Amniotic epithelial cell (primary cell): ENCODE measurements at places on chromosomes 2 and 18.

GRCh38 chr2:167133614-167134013 is 245.3 kb downstream of the XIRP2 start:
- DNase-seq = no peak

- no peak for DNase-seq
These were observed 3.7 kb upstream of the CEBPZOS start for GRCh38 chr2:37192551-37192950.

- peak; percentile 30 for DNase-seq
These were observed 117.8 kb downstream of the WDSUB1 start for GRCh38 chr2:159168707-159169106.

GRCh38 chr2:3500326-3500899 is 18.9 kb downstream of the ADI1 start:
- DNase-seq = no peak

DNA sequence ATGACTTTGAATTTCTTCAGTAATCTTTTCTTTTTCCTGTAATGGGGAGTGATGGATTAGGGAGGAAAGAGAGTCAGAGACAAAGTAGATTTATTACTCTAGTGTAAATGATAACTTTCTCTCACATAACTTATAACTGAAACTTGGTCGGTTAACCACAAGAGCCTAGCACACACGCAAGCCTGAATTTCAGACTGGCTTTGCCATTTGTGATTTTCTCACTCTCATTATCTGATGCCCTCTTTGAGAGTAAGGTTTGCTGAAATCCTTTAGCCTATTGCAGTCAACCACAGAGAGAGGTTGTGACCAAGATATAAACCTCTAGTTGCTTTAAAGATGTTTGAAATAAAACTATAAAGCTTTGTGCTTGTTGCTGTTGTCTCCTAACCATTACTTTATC is 117.9 kb upstream of the NETO1 start:
- DNase-seq = no peak

DNA sequence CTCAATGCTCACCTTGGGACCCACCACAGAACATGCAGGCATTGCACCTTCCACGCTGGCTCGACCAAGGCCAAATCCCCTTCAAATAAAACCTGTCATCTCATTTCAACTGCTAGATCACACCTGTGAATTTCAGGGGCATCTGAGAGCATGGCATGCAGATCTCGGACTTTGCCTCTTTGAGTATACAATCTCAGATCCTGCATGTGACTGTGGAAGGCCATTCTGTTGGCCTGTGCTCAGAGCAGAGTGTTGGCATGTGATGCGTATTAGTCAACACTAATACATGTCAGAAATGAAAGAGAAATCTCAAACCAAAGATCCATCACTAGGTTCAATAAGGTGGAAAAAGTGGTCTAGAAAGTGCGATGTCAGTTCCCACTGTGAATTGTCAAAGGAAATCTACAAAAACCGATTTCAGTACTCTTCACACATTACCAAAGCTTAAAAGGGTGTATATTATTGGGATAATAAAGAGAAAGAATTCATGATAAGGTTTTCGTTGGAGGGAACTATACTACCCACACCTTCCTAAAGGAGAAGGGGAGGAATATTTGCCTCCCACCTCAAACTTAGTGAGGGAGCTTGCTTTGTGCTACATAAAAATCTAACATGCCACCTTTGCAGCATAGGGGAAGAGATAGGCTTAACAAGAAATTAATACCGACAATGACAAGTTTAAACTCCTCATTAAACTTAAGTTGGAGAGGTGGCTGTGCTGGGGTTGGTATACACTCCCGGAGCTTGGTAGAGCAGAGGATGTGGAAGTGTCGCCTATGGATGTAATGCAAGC is 7.8 kb downstream of the XDH start:
- no peak for DNase-seq

DNA sequence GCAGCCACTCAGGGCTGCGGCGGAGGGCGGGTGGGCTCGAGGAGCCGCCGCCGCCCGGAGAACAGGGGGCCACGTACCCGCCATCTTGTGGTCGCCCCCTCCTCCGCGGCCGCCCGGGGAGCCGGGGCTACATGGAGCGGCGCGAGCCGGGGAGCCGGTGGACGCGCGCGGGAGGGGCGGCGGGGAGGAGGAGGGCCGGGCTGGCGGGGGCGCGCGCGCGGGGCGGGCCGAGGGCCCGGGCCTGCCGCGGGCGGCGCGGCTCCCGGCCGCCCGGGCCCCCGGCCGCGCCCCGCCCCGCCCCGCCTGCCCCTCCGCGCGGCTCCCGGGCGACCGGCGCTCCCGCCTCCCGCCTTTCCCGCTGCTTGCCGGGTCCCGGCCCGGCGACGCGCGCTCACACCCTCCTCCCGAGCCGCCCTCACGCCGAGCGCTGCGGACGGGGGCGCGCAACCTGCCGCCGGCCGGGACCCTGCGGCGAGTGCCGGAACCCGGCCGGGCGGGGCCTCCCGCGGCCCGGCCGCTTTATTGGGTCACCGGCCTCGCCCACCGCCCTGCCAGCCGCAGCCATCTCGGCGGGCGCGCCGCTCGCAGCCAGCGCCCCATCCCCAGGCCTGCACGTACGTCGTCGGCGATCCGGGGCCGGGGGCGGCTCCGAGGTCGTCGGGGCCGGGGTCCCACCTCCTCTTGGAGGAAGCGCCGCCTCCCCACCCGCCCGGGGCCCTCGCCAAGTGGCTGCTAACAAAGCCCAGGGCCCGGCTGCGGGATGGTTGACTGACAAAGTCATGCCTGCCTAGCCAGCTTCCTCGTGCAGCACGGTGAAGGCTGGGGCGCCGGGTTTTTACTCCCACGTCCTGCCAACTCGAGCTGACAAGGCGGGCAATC is at the start of gene PPP4R1:
Gene PPP4R1 (minus strand): TSS at position 159 of the 879 bp plus-strand sequence. CDS start 75 bp downstream, at position 84.
- DNase-seq = peak; percentile 63

DNA sequence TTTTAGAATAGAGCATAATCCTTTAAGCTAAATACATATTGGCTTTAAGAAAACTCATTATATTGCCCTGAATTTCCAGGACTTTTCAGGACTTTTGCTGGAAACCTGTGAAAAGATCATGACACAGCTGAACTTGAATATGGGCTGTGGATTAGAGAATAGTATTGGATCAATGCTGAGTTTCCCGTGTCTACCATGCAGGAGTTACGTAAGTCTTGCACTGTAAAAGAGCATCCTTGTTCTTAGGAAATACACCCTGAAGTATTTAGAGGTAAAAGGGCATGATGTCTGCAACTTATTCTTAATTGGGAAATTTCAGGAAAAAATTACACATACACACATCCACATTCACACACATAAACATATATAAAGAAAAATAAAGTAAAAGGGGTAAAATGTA is 82.1 kb downstream of the ZFP36L2 start:
- DNase-seq = peak; percentile 54

DNA sequence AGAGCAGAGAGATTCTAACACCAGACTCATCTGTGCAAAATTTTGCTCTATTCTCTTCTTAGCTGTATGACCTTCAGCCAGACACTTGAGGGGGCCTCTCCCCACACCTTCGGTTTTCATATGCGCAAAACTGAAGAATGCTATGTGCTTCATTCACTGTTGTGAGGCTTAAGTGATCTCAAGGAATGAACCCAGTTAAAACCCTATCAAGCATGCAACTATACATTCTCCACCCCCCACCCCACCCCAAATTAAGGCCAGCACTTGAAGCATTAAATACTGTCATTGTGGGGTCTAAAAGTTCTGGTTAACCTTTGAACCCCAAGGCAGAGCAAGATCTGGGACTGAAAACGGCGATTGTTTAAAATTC is 10.0 kb downstream of the PCARE start:
- DNase-seq = no peak

DNA sequence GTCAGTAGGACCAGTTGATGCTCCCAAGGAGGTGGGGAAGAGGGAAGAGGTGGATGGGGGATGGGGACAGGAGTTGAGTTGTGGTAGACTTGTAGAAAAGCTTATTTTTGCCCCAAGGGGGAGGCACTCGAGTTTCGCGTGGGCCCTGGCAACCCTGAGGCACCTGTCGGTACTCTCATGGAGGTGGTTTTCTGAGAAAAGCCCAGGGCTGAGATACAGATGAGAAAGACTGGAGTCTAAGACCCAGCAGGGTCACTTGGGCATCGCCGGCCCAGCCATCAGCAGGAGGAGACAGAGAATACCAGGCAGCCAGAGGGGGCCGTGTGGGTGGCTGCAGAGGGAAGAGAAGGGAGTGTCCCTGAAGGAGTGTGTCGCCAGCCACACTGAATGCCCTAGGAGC is 57.7 kb upstream of the HPCAL1 start:
- no peak for DNase-seq

GRCh38 chr2:219997341-219997851 is 370.0 kb downstream of the SLC4A3 start:
- peak; percentile 83 for DNase-seq

- peak; percentile 5 for DNase-seq
These were observed 50.7 kb downstream of the METTL8 start for GRCh38 chr2:171383134-171383533.

DNA sequence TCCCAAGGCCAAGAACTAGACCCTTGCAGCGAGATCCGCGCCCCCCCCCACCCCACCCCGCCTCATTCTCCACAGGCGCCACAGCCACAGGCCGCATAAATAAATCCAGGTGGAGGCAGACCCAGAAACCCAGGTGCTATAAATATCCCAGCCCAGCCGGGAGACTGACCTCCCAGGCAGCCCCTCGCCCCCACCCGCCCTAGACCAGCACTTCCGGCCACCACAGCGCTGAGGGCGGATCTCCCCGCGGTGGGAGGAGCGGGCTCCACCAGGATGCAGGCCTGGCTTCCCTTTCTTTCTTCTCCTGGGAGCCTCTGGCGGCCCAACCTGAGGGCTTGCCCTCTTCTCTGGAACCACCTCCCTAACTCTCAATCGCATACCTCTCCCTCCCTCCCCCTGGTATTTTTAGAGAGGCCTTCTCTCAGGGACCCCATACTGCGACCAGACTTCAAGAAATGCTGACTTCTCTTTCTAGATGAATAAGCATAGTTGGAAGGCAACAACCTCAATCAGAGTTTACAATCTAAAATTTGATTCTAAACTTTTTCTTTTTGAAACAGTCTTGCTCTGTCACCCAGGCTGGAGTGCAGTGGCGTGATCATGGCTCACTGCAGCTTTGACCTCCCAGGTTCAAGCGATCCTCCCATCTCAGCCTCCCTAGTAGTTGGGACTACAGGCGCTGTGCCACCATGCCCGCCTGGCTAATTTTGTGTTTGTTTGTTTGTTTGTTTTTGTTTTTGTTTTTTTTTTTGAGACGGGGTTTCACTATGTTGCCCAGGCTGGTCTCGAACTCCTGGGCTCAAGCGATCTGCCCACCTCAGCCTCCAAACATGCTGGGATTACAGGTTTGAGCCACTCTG is 55.0 kb downstream of the PKDCC start:
- DNase-seq = peak; percentile 52

DNA sequence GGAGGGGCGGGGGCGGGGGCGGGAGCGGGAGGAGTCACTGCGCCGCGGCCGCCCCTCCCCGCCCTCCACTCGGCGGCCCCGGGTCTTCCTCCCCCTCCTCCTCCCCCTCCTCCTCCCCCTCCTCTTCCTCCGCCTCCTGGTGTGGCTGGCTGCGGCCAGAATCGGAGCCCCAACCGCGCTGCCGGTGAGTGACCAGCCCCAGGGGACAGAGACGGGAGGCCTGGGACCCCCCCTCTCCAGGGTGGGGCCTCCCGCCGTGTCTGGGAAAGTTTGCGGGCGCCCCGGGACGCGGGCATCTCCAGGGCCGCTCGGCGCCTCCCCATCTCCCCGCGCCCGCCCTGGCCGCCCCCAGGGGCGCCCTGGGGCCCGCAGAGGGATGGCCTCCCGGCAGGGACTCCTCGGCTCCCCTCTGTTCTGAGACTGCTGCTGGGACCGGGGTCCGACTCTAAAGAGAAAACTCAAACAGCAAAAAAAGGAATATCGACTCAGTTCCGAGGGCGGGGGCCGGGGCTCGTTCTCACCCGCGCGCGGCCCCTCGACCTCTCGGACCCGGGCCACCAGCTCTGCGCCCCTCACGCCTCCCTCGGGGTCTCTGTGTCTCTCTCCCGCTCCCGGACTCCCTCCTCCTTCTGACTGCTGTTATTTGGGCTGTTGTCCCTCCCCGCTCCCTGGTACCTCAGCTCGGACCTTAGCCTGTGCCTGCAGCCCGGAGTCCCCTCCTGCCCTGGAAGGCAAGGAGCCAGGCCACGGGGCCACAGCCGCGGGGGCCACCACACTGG is at the start of gene STON1:
Gene STON1 (plus strand): TSS at position 122 of the 779 bp plus-strand sequence. CDS start 50,480 bp downstream, outside the sequence.
- DNase-seq = peak; percentile 75

DNA sequence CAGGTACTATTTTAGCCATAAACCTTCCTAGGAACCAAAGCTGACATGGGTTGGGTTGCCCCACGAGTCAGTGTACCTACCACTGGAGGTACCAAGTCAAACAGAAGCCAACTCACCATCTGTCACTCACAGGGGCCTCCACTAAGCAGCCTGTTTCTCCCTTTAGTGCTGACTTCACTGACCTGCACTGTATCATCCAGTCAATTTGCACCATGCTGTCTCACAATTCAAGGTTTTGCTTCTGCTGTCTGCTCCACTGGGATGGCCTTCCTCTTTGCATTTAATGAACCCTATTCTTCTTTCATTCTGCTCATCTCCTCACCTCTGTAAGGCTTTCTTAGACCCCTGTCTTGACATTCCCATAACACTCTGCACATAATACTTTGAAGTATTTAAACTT is 47.2 kb downstream of the EIF2AK3 start:
- no peak for DNase-seq

DNA sequence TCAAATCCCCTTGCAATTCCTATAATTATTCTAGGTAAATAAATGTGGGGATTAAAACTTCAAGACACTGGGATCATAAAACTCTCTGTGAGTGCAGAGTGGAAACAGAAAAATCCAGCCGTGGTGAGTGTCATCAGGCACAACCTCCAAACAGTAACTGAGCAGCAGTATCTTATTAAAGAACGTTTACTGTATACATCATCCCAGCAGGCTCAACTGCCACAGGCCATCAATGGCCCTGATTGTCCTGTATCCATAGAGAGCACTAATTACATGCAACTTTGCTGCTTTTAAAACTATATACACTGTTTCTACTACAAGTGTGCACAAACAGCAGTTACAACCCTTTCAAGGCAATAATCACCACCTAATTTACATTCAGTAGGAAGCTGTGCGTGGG is 23.9 kb downstream of the GAREM1 start:
- no peak for DNase-seq

DNA sequence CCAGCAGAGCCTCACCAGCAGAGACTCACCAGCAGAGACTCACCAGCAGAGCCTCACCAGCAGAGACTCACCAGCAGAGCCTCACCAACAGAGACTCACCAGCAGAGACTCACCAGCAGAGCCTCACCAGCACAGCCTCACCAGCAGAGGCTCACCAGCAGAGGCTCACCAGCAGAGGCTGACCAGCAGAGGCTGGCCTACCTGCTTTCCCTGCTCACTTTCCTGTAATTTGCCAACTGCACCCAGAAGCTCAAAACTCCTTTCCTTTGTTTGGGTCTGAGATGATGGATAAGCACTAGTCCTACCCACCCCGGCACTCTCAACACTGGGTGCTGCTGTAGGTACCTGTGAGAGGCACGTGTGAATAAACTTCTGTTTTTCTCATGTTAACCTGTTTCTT is 36.4 kb upstream of the PXDN start:
- no peak for DNase-seq

- DNase-seq = peak; percentile 53
These were observed 44.7 kb upstream of the KIDINS220 start for GRCh38 chr2:8882094-8882493.
